ENCODE measurements at places on chromosomes 4 and X.

- DNase-seq = no peak
These were observed 92.0 kb downstream of the PDGFRA start for GRCh38 chr4:54320826-54321685.

- no peak for DNase-seq
These were observed 192.7 kb upstream of the LDB2 start for GRCh38 chr4:17091104-17091503.

DNA sequence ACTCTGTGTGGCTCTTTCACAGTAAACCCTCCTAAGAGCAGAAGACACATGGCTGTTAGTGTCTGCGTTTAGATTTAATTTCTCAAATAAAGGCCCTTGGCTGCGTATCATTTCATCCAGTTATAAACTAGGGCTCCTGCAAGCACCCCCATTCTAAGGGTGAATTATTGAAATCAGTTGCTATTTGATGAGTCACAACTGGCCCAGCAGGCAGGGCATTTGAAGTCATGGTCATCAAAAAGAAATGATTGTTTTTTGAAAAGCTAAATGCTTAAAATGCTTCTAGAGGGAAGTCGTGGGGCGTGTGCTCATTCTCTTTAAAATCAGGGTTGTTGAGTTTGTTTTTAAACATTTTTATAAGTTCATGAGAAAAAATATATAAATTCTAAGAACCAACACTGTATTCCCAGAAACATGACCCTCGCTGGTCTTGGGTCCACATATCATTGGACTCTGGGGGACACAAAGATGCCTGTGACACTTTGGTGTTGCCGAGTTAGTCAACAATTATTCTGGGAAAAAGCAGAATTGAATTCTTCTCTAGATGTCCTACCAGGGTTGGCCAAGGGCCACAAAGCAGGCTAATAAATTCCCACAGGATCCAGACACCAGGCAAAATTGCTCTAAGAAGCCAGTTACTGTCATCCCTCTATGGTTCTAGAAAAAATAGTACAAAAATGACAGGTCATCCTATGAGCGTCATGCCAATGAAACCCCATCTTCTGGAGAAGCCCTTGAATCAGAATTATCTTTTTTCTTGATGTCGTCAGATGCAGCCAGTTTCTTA lies 99.5 kb upstream of the MYOZ2 start:
- no peak for DNase-seq

GRCh38 chrX:10483191-10483831 lies 137.1 kb downstream of the MID1 start:
- no peak for DNase-seq

- no peak for DNase-seq
These were observed 249.1 kb upstream of the DIAPH2 start for GRCh38 chrX:96435378-96436035.

Measured in HS-27A (cell line).